ENCODE measurements at places on chromosomes 4 and X.

- DNase-seq = peak; percentile 62
- H3K27me3 ChIP-seq = no peaks in the 10 kb centered on the region
- peaks cover 9% of the 10 kb centered on the region for H3K4me1 ChIP-seq
- peak overlapping the region; percentile 65 for H3K4me3 ChIP-seq
- H3K36me3 ChIP-seq = no peaks in the 10 kb centered on the region
These were observed 51.9 kb upstream of the RBM47 start for GRCh38 chr4:40681600-40681999.

GRCh38 chr4:37400241-37400881 lies 155.8 kb downstream of the NWD2 start:
- no peak for DNase-seq
- H3K36me3 ChIP-seq = no peaks in the 10 kb centered on the region
- no peak overlapping the region for H3K4me3 ChIP-seq
- no peaks in the 10 kb centered on the region for H3K27me3 ChIP-seq
- no peaks in the 10 kb centered on the region for H3K4me1 ChIP-seq
- H3K27ac ChIP-seq = no peak overlapping the region

DNA sequence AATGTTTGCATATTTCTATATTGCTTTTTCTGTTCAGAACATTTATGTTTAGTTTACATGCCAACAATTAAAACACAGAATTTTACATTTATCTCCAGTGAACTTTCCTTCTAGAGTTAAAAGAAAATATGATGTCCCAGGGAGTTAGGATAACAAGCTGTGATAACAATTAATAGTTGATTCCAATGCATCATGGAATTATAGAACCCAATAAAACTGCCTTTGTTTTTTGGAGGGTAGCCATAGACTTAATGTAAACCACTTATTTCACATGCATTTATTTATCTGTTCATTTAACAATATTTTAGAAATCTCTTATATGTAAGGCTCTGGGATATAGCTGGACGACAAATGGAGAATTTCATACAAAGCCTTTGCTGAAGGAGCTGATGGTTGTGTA lies 180.0 kb downstream of the CFAP299 start:
- H3K27me3 ChIP-seq = no peaks in the 10 kb centered on the region
- no peak overlapping the region for H3K27ac ChIP-seq
- H3K4me1 ChIP-seq = no peaks in the 10 kb centered on the region
- no peak overlapping the region for H3K4me3 ChIP-seq

GRCh38 chrX:153564047-153564606 lies 34.8 kb downstream of the CCNQ start:
- H3K27ac ChIP-seq = no peak overlapping the region
- no peaks in the 10 kb centered on the region for H3K27me3 ChIP-seq
- no peaks in the 10 kb centered on the region for H3K36me3 ChIP-seq
- H3K4me1 ChIP-seq = no peaks in the 10 kb centered on the region

- no peaks in the 10 kb centered on the region for H3K4me1 ChIP-seq
- H3K4me3 ChIP-seq = no peak overlapping the region
- no peak overlapping the region for H3K27ac ChIP-seq
- no peak for DNase-seq
These were observed 28.7 kb downstream of the IL13RA1 start for GRCh38 chrX:118756101-118756500.

DNA sequence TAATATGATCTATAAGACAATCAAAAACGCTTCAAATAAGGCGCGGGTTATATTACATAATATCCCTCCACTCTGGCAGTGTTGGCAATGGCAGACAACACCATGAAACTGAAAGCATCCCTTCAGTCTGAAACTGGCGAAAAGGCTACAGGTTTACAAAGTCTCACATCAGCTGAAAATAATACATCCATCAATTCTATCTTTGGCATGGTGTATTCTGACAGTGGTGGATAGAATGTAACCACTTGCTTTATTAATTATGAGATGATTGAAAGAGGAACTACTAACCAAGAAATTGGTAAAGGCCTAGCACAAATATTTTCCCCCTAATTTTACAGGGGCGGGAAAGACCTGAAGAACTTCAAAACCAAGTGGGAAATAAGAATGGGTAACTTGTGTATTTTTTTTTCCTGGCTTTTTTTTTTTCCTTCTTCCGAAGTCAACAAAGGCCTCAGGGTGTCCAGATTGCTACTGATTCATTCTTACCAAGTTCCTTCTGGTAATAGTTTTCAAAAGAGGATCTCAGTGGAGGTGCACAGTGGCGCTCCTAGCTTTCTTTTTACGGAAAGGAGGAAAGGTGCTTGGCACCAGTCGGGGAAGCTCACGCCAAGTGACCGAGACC lies 728 bp downstream of the UBA6 start:
- H3K4me3 ChIP-seq = peak overlapping the region; percentile 95
- H3K4me1 ChIP-seq = peaks cover 5% of the 10 kb centered on the region
- peak overlapping the region; percentile 67 for H3K27ac ChIP-seq
- DNase-seq = no peak
- peaks cover 13% of the 10 kb centered on the region for H3K36me3 ChIP-seq
- no peaks in the 10 kb centered on the region for H3K27me3 ChIP-seq

GRCh38 chr4:184313702-184314659 lies 96.3 kb upstream of the ENPP6 start:
- no peak for DNase-seq
- no peak overlapping the region for H3K27ac ChIP-seq
- H3K4me1 ChIP-seq = no peaks in the 10 kb centered on the region
- H3K36me3 ChIP-seq = no peaks in the 10 kb centered on the region

Measured in endodermal cell (in vitro differentiated cells).